Ecto neural progenitor cell (in vitro differentiated cells): ENCODE measurements at places on chromosomes 16 and 17.

DNA sequence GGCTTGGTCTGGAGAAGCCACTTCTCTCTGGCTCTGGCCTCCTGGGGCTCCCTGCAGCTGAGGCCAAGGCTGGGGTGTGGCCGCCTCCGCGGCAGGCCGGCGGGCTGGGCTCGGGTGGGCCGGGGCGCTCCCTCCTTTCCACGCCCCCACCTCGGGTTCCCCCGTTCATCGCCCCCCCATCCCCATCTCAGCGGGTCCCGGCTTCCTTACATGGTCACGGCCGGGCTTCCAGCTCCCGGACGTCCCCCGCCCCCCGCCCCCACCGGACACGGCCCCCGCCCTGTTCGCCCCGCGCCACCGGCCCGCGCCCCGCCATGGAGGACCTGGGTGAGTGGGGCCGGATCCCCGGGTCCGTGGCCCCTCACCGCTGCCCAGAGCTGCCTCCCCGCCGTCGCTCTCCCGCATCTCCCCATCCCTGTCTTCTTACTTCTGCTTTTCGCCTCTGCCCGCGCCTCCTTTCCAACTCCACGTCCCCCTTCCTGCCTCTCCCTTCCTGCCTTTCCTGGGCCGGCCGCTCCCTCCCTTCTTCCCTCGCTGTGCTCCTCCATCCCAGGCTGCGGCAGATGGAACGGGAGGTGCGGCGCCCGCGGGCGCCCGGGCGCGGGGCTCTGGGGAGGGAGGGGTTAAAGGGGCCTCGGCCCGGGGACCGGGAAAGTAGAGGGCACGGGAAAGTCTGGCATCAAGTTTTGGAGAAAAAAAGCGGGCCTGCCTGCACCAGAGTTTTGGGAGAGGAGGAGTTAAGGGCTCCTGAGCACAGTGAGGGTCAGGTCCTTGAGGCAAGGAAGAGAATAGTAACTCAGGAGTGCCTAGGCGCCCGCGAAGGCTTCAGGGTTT lies at the start of gene TGFB1I1:
TSS of gene TGFB1I1 (plus strand) at position 278 of the 834 bp plus-strand sequence. CDS start at position 315, 37 bp downstream.
- DNase-seq = no peak

DNA sequence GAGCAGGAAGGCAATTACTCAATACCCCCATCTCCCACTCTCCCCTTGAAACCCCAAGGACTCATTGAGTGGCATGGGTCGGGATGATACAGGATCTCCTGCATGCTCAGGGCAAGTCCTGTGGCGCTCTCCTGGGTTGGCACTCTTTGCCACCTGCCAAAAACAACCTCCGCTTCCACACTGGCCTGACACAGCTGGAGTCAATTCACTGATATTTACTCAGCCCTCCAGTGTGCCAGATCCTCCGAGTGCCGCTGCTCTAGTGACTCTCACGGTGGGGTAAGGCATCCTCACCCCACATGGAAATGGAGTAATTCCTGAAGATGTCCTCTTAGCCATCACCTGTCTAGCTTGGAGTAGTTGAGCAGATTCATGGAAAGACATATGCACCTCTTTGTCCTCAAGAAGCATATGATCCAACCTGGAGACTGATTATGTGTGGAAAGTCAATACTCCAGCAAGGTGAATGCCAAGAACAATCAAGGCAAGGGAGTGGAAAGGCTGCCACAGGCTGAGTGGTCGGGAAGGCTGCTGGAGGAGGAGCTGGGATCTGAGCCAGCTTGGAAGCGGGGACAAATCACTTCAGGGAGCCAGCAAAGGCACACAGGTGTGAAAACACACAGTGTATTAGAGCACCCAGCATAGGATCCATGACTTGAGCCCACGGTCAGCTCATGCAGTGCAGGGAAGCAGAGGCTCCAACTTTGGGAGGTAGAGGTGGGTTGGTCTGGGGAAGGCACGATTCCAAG lies 12.6 kb upstream of the GOSR2 start:
- no peak for DNase-seq

GRCh38 chr16:53291757-53292392 lies 142.4 kb upstream of the RBL2 start:
- DNase-seq = no peak

DNA sequence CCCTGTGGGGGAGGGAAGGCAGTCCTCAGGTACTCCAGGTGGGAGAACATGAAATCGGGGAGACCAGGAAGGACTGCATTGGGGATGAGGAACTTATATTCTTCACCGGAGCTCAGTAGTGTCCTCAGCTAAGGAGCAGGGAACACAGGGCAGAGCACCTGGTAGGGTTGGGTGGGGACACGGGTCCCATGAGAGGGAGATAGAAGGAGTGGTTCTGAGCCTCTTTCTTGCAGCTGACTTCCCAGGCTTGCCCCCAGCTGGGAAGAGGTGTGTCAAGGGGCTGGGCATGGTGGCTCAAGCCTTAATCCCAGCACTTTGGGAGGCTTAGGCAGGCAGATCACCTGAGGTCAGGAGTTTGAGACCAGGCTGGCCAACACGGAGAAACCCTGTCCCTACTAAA lies 2.1 kb downstream of the FHOD1 start:
- no peak for DNase-seq

GRCh38 chr16:46822270-46822669 lies 8.7 kb downstream of the C16orf87 start:
- DNase-seq = no peak

- no peak for DNase-seq
Observed at GRCh38 chr17:41516830-41517283, 1.8 kb downstream of the KRT15 start.

DNA sequence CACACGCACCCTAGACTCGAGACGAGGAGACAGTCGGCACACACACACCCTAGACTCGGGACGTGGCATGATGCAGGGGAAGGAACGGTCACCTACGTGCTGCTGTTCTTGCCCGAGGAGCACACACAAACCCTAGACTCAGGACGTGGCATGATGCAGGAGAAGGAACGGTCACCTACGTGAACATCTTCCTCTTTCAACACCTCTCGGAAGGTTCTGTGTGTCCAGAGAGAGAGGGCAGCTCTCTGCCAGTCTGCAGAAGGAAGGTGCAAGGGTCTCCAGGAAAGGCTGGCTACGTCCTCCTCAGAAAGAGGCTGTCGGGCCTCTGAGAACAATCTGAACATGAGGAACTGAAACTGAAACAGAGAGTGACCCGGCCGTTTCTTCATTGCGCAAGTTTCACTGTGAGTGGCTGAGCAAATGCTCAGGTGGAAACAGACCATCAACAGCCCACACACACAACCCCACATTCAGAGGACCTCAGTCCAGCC lies 43.4 kb downstream of the ZNF276 start:
- DNase-seq = no peak
